Stimulated activated CD4-positive, alpha-beta T cell treated with anti-CD3 and anti-CD28 coated beads, Interleukin-15, amount 100 ng/mL, for 24 hours (primary cell): ENCODE measurements at places on chromosomes 16 and 17.
A peak's percentile ranks its signal among the peaks of the same experiment; 100 is the strongest.

GRCh38 chr17:39688945-39689344 is 1.1 kb upstream of the PGAP3 start:
- DNase-seq, result no peak

GRCh38 chr17:76630151-76630550 is 13.4 kb downstream of the ST6GALNAC1 start:
- no peak for DNase-seq

DNA sequence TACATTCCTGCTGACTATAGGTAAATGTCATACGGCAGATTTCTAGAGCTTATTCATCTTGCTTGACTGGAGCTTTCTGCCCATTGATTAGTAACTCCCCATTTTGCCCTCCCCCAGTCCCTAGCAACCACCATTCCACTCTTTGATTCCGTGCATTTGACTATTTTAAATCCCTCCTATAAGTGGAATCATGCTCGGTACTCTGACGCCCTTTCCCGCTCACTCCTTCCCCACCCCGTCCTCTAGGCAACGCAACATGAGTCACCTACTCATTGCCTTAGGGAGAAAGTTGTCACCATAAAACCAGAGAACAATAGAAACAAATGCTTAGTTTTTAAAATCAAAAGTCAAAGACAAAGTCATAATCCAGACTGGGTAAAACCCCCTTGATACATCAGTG is 45.5 kb upstream of the RBBP6 start:
- DNase-seq, result no peak

GRCh38 chr16:27405546-27406451 is 3.8 kb downstream of the IL21R start:
- peak; percentile 88 for DNase-seq
